ENCODE measurements at places on chromosomes 2 and 18. TPM values are rescaled to one million over a fixed set of nuclear protein-coding genes. Genes with fewer than 3 reads are reported as not detected.

NFATC1 gene
- total RNA-seq, result 12.9 TPM

SERPINB3 gene
- total RNA-seq, result not detected

AQP12B gene
- total RNA-seq, result not detected

PLGLB1 gene
- total RNA-seq, result 2.0 TPM

AGXT gene
- total RNA-seq, result 0.75 TPM

CYP1B1 gene
- 104 TPM for total RNA-seq

CHRNG gene
- total RNA-seq, result not detected

CCDC68 gene
- 11.9 TPM for total RNA-seq

MSH6 gene
- 22.8 TPM for total RNA-seq
